ENCODE measurements at places on chromosomes 3 and 15. TPM values are rescaled to one million over a fixed set of nuclear protein-coding genes. Genes with fewer than 3 reads are reported as not detected.

PRICKLE2 gene
- 18.3 TPM for total RNA-seq

PRR20G gene
- total RNA-seq, result not detected

- H3K36me3 ChIP-seq, result no peaks in the 10 kb centered on the region
- no peaks in the 10 kb centered on the region for H3K4me1 ChIP-seq
- no peak overlapping the region for H3K4me3 ChIP-seq
- H3K27me3 ChIP-seq, result no peaks in the 10 kb centered on the region
Measured at GRCh38 chr3:139473155-139473771, 3.1 kb downstream of the RBP2 start.

- H3K4me1 ChIP-seq, result peaks cover 7% of the 10 kb centered on the region
- DNase-seq, result no peak
- H3K27ac ChIP-seq, result no peak overlapping the region
- no peaks in the 10 kb centered on the region for H3K27me3 ChIP-seq
- H3K36me3 ChIP-seq, result no peaks in the 10 kb centered on the region
- H3K4me3 ChIP-seq, result no peak overlapping the region
Measured at GRCh38 chr3:104436506-104436905, 930.2 kb upstream of the ALCAM start.

- no peak overlapping the region for H3K27ac ChIP-seq
- H3K4me1 ChIP-seq, result peaks cover 42% of the 10 kb centered on the region
- no peaks in the 10 kb centered on the region for H3K27me3 ChIP-seq
Measured at GRCh38 chr3:152382312-152383135, 113.8 kb downstream of the MBNL1 start.

DNA sequence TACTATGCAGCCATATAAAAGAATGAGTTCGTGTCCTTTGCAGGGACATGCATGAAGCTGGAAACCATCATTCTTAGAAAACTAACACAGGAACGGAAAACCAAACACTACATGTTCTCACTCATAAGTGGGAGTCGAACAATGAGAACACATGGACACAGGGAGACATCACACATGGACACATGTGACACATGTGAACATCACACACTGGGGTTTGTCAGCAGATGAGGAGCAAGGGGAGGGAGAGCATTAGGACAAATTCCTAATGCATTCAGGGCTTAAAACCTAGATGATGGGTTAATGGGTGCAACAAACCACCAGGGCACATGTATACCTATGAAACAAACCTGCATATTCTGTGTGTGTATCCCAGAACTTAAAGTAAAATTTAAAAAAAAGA is 408.0 kb downstream of the EPHB1 start:
- DNase-seq, result no peak
- no peaks in the 10 kb centered on the region for H3K27me3 ChIP-seq
- no peak overlapping the region for H3K4me3 ChIP-seq
- H3K27ac ChIP-seq, result no peak overlapping the region
- no peaks in the 10 kb centered on the region for H3K4me1 ChIP-seq

GRCh38 chr3:141934354-141934753 is 57.9 kb downstream of the ATP1B3 start:
- DNase-seq, result no peak
- no peaks in the 10 kb centered on the region for H3K27me3 ChIP-seq

GRCh38 chr3:151327571-151328198 is 1.7 kb downstream of the P2RY13 start:
- H3K36me3 ChIP-seq, result no peaks in the 10 kb centered on the region
- no peak overlapping the region for H3K4me3 ChIP-seq
- no peak overlapping the region for H3K27ac ChIP-seq
- no peak for DNase-seq
- H3K27me3 ChIP-seq, result no peaks in the 10 kb centered on the region

DNA sequence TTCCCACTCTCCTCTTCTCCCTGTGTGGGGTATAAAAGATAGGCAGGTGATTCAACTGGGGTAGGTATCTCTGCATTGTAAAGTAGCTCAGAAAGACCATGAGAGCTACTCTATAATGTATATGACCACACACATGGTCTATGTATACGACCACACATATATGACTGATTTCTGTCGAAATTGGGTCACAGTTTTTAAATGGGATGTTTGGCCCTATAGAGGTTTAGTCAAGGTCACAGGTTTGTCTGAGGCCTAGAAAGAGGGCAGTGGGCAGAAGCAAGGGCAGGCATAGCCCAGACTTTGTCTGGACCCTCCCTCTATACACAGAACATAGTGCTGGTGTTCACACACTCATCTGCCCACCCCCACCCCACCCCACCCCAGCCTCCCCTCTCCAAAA is 4.4 kb downstream of the LAMP3 start:
- H3K36me3 ChIP-seq, result no peaks in the 10 kb centered on the region
- H3K4me1 ChIP-seq, result peaks cover 9% of the 10 kb centered on the region
- H3K27me3 ChIP-seq, result peaks cover 5% of the 10 kb centered on the region
- H3K27ac ChIP-seq, result no peak overlapping the region
- DNase-seq, result no peak
- no peak overlapping the region for H3K4me3 ChIP-seq

CPA3 gene
- 0.08 TPM for total RNA-seq

CYP1A1 gene
- not detected for total RNA-seq

- H3K4me3 ChIP-seq, result no peak overlapping the region
- DNase-seq, result no peak
- no peaks in the 10 kb centered on the region for H3K27me3 ChIP-seq
- peaks cover 13% of the 10 kb centered on the region for H3K4me1 ChIP-seq
- peaks cover 77% of the 10 kb centered on the region for H3K36me3 ChIP-seq
- no peak overlapping the region for H3K27ac ChIP-seq
Measured at GRCh38 chr15:98955961-98956723, 51.5 kb downstream of the PGPEP1L start.

CLDN16 gene
- total RNA-seq, result 0.08 TPM
